NCI-H2029 treated with DMSO at 0.1 percent for 48 hours (cell line): ENCODE measurements at places on chromosomes 12 and 14.

DNA sequence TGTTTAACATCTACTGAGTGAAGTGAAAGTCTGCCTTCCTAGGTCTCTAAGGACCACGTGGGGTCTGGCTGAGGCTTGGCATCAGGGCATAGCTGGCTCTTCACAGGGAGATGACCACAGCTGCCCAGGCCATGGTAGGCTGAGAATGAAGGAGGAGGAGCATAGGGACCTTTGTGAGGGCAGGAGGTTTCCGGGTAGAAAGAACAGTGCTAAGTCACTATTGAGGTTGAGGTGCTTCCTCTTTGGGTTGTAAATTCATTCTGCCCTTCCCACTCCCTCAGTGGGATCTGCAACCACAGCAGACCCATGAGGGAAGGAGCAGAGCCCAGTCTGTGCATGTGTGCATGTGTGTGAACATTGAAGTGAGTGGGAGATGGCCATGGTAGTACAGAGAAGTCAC, 909.6 kb downstream of the VRK1 start:
- DNase-seq = no peak

GRCh38 chr14:33948145-33948868, 2.6 kb downstream of the EGLN3 start:
- DNase-seq = peak; percentile 95

DNA sequence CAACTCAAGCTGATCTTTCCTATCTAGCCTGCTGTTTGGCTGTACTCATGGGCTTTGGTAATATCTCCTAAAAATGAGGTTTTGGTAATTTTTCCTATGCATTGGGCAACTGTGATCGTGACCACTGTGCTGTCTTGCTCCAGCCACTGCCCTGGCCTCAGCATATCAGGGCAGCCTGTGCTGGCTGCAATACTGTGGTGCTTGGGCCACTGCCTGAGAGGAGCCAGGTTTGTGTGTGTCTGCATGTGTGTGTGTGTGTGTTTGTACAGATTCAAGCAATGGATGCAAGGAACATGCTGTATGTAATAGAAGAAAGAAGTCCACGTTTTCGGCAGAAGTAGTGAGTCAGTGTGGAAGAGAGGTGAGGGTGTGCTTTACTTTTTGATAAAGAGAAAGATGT, 13.0 kb downstream of the ERG28 start:
- no peak for DNase-seq

DNA sequence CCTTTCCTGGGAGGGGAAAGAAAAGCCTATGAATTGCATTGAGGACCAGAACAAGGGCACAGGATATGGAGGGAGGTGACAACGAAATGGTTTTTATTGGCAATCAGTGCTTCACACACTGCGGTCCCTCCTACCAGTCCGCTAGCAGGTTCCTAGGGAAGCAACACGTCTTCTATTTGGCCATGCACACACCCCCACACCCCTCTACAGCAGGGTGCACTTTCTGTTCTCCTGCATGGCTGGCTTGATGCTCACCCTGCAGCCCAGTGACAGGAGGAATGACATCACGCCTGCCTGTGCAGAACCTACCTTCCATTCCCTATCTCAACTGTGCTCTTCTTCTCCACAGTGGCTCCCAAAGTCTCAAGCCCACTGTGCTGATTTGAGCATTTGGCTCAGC, 57.9 kb downstream of the TTC9 start:
- no peak for DNase-seq

GRCh38 chr14:104366931-104367865, 212.4 kb upstream of the C14orf180 start:
- DNase-seq = no peak

DNA sequence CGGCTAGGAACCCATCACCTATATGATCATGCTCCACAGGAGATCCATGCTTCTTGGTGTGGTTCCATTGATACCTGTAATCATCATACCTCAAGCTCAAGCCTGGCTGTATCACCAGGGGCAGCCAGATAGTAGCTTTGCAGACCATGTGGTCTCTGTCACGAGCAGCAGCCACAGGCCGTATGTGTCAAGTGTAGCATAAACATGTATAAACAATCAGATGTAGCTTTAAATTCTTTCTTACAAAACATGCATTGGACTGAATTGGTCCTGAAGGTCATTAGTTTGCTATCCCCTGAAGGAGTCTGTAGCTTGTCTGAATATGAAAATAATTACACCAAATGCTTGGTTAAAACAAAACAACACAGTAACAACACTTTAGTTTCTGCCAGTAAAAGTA, 1223.2 kb upstream of the TMEM132C start:
- no peak for DNase-seq

DNA sequence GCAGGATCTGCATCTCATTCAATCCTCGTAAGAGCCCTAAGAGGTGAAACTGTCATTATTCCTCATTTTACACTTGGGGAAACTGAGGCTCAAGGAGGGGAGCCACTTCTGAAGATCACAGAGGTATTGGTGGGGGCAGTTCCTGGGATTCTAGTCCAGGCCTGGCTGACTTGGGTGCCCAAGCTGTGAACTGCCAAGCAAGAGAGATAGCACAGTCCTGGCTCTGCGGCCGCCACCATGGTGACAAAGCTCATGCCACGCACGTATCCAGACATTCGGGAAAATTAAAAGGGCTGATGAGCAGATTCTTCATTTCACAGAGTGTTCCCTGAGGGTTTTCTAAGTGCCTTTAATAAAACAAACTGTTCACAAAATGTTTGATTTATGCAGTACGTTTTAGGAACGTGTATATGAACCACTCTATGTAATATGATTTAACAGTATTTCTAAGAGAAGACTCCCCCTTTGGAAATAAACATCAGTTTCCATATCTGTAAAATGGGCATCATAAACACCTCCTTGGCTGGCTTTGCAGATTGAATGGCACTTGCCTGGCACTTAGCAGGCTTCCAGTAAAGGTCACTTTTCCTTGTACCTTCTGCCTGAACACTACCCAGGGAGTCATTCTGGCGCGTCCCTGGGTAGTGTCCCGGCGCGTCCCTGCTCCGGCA, 84.6 kb downstream of the ACACB start:
- no peak for DNase-seq

DNA sequence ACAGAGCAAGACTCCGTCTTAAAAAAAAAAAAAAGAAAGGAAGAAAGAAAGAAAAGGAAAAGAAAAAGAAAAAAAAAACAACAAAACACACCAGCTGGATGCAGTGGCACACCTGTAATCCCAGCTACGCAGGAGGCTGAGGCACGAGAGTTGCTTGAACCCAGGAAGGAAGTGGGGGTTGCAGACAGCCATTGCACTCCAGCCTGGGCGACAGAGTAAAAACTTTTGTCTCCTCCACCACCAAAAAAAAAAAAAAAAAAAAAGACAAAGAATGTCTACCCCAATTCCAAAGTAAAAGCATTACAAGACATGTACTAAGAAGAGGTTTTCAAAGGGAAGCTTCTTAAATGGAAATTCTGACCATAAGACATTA, 53.4 kb downstream of the HNRNPC start:
- no peak for DNase-seq

- DNase-seq = no peak
These were observed 1.9 kb downstream of the CACNB3 start for GRCh38 chr12:48819986-48820725.

GRCh38 chr14:30840086-30840779, 34.1 kb upstream of the COCH start:
- DNase-seq = no peak

DNA sequence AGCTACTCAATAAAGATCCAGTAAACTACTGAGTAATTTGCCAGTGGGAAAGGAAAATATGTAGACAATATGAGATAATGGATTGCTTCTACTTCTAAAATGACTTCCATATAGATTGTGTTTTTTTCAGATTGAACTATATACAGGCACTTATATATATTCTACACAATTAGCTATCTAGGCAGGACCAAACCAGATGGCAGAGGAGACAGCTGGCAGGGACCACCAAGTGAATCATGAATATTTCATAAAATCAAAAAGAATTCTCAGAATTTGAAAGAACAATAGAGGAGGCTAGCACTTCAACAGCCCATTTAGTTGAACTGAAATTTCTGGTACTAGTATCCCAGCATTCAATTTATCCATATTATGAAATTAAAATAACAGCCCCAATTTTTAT, 338.0 kb upstream of the RPL10L start:
- DNase-seq = no peak

- no peak for DNase-seq
These were observed 15.4 kb downstream of the RIMBP2 start for GRCh38 chr12:130700492-130701401.

DNA sequence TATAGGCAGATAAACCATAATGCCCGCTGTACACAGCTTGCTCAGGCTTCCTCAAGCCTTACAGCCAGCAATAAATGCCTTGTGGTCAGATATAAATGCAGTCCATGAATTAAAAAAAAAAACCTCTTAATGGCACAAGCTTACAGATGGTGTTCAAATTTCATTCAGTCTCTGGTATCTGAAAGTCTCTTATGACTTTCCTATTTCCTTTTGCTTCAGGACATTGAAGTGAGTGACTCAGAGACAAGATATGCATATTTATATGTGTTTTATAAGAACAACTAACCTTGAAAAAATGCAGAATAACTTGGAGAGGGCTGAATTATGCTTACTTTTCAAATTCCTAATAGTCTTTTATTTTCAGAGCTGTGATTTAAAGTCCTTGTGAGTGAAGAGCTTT, 426.9 kb upstream of the MIS18BP1 start:
- no peak for DNase-seq

GRCh38 chr12:78746001-78746400, 118.6 kb upstream of the SYT1 start:
- no peak for DNase-seq

DNA sequence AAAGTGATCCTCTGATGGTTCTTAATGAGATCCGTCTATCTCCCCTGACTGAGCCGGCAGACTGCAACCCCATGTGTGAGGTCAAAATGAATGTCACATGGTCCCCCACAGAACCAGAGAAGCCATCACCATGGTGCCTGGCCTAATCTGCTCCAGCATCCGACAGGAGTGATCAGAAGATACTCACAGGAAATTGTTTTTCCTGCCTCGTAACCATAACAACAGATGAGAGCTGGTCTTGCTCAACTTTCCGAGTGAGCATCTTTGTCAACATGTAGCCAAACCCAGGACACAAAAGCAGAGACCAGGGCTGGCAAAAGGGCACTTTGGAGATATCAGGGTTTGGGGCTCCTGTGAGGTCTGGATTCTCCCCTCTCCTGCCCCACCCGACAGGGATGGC, 72.1 kb upstream of the C14orf180 start:
- DNase-seq = no peak

DNA sequence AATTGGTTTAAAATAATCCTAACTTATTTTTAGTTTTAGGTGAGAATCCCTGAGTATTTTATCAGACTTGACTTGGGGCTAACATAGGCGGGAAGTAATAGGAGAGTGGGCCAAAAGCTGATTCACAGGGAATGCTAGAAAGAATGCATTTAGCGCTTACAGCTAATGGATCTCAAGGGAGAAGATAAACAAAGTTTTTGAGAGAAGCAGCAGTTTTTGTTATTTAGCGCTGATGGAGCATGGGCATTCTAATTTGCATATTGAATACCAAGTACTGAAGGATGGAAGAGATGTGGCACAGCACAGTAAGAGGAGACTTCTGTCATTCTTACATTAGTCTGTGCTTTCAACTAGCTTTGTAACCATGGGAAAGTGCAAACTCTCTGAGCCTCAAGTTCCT, 436.0 kb upstream of the FBXO33 start:
- no peak for DNase-seq

- DNase-seq = no peak
These were observed 33.5 kb upstream of the CHST11 start for GRCh38 chr12:104423273-104423672.

DNA sequence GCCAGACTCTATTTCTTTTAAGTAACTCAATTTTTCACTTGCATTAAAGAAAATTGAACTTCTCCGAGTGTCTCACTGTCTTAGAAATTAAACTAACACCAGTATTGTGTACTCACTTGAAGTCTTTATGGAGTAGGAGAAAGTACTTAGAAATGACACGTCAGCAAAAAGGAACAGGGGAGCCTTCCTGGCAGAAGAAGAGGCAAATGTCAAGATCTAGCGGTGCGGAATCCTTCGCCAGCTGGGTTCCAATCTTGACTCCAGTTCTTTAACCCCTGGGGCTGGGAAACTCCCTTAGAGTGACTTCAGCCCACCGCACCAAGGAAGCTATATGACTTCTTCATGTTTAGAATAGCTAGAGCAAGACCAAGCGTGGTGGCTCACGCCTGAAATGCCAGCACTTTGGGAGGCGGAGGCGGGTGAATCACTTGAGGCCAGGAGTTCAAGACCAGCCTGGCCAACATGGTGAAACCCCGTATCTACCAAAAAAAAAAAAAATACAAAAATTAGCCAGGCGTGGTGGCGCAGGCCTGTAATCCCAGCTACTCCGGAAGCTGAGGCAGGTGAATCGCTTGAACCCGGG, 34.4 kb downstream of the WBP11 start:
- no peak for DNase-seq

DNA sequence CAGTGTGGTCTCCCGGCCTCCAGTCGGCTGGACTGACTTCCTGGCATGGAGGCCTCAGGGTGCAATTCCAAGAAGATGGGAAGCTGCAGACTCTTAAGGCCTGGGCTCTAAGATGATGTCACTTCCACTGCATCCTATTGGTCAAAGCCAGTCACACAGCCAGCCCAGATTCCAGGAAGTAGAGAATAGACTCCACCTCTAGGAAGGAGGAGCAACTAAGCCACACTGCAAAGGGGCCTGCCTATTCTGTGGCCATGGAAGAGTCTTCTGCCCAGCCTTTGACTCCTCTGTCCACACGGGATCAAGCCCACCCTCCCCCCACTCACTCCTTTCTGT, 103.9 kb upstream of the RFLNA start:
- DNase-seq = no peak

GRCh38 chr12:107704041-107704440, 18.4 kb downstream of the PWP1 start:
- DNase-seq = no peak

DNA sequence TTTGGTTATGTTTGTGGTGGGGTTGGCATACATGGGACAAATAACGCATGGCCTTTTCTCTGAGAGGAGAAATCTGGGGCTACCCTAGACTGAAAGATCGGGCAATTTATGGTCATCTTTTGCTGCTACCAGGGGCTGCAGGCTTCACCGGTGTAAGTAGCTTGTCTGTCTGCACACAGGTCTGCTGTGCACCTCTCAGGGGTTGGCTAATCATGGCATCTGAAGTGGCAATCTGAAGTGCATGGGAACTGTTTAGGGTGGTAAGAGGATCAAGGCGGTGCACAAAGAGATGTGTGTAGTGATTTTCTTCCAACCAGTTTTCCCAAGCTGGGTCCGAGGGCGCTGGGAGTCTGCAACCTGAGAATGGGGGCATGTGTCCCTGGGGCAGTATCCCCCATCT, 141.3 kb downstream of the EMP1 start:
- DNase-seq = no peak

GRCh38 chr12:103840462-103840875, 565 bp downstream of the NT5DC3 start:
- DNase-seq = no peak

- no peak for DNase-seq
These were observed 123.5 kb downstream of the CALM1 start for GRCh38 chr14:90520326-90520725.

GRCh38 chr14:51079085-51079484, 15.8 kb downstream of the TRIM9 start:
- DNase-seq = no peak

- DNase-seq = no peak
These were observed 1523.5 kb downstream of the AACS start for GRCh38 chr12:126588586-126589249.

GRCh38 chr14:51121096-51121495, 26.2 kb upstream of the TRIM9 start:
- no peak for DNase-seq

GRCh38 chr12:106914796-106915634, 40.7 kb upstream of the TMEM263 start:
- no peak for DNase-seq

GRCh38 chr14:100147181-100147631, 12.2 kb downstream of the DEGS2 start:
- no peak for DNase-seq
